ENCODE measurements at places on chromosomes 7 and 10. TPM values are rescaled to one million over a fixed set of nuclear protein-coding genes. Genes with fewer than 3 reads are reported as not detected.

Gene CADPS2
- total RNA-seq, result 14.3 TPM

Gene TSPAN15
- 118 TPM for total RNA-seq

Gene BHLHA15
- not detected for total RNA-seq

Gene TUBAL3
- not detected for total RNA-seq

Gene CPA5
- not detected for total RNA-seq

Gene LLCFC1
- total RNA-seq, result not detected

Gene ELMO1
- 128 TPM for total RNA-seq

Gene TRIP6
- total RNA-seq, result 24.9 TPM

Gene SMO
- total RNA-seq, result 5.9 TPM

Gene NPFFR1
- total RNA-seq, result not detected

Gene CDK5
- total RNA-seq, result 7.3 TPM

Gene SYT15
- total RNA-seq, result 2.8 TPM

Gene ENTPD1
- total RNA-seq, result 28.7 TPM

Gene STAG3
- total RNA-seq, result 3.6 TPM

Gene MLXIPL
- 385 TPM for total RNA-seq

All from subcutaneous adipose tissue (tissue), 4 donors.